ENCODE measurements at places on chromosomes 5 and 9.
A peak's percentile ranks its signal among the peaks of the same experiment; 100 is the strongest.

- no peak for DNase-seq
These were observed 281.7 kb downstream of the SLCO4C1 start for GRCh38 chr5:102014371-102014770.

DNA sequence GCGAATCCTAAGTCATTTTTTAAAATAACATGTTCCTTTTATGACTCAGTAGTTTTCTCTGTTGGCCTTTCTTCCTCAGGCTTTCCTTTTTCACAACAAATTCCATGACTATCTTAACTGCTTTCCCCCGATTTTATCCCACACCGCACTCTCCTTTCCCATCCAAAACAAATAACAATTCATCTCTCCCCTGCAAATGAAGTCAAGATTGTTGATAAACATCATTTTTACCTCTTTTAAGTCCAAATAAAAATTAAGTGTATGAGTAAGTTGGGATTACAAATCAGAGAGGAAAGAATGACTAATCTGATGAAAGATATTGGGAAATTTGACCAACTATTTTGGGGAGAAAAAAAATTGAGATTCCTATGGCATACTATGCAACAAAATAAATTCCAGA is 47.3 kb downstream of the SEC61B start:
- no peak for DNase-seq

DNA sequence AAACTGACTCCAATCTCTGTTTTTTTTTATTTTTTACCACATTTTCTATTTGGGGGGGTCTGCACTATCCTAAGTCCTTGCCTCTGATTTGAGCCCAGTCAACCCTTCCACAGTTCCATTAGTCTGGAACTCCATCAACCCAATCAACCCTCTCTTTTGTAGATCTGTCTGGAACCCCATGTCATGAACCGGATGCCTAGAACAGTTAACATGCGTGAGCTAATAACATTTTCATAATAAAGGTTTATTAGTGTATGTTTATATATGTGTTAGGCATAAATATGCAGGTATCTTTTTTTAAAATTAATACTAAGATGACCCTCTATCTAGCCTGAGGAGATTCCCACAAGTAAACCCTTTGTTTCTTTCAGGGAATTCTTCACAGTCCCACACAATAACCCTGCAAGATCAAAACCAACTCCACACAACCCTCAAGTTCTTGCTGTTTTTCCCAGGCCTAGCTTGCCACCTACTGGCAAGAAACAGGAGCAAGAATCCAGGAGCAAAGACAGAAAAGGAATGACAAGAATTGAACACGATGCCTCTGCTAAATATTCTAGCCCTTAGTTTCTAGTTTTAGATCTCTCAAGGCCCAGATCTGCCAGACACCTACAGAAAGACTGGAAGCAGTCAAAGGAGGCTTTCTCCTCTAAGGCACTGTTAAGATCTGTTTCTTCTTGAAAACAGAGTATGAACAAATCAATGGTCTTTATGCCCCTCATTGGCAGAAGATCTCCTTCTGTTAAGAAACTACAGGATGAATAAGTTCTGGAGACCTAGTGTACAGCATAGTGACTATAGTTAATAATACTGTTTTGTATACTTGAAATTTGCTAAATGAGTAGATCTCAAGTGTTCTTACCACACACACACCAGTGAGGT is 100.4 kb downstream of the TRIM36 start:
- DNase-seq = peak; percentile 44

DNA sequence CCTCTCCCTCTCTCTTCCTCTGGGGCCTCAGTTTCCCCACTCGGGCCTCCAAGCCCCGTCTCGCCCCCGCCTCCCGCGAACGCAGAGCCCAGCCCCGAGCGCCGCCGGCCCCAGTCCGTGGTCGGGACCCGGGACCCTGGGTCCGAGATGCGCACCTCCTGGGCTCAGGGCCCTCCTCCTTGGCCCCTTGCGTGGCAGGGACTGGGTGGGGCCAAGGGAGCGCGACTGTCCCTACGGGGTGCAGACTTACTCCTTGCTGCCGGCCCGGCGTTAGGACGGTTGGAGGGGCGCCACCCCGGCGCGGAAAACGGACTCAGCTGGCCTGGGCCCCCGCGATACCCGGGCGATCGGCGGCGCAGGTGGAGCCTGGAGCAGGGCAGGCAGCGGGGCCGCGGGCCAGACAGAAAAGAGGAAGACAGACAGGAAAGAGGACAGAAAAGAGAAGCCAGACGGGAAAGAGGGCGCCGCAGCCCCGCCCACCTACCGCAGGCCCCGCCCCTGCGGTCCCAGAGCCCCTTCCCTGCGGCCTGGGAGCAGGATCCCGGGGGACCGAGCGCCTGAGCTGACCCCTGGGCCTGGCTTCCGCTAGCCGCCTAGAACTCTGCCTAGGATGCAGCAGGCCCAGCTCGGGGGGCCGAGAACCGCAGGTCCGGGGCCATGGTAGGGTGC is at the start of gene GBGT1:
Gene GBGT1, minus strand, starts transcription at position 411 of the 669 bp plus-strand sequence. CDS start 1,502 bp downstream, outside the sequence.
- DNase-seq = no peak

- DNase-seq = no peak
These were observed 149.9 kb upstream of the MAP1B start for GRCh38 chr5:71957292-71957898.

DNA sequence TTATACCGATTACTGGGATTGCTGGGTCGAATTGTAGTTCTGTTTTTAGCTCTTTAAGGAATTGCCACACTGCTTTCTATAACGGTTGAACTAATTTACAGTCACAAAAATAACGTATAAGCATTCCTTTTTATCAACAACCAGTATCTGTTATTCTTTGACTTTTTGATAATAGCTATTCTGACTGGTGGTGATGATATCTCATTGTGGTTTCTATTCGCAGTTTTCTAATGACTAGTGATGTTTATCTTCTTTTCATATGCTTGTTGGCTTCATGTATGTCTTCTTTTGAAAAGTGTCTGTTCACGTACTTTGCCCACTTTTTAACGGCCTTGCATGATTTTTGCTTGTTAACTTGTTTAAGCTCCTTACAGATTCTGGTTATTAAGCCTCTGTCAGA is 74.4 kb downstream of the FAM174A start:
- DNase-seq = no peak

- no peak for DNase-seq
These were observed 149.2 kb upstream of the DAP start for GRCh38 chr5:10910261-10910660.

DNA sequence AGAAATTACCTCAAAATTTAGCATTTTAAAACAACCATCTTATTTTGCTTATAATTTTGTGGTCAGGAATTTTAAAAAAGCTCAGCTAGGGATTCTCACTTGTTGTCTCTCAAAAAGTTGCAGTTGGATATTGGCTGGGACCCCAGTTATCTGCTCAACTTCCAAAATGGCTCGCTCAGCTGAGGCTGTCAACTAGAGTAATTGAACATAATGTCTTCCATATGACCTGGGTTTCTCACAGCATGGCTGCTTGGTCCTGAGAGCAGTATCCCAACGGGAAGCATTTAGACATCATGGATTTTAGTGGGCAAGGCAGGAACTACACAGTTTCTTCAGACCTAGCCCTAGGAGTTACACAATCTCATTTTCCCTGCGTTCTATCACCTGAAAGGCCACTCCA is 63.6 kb upstream of the SPEF2 start:
- no peak for DNase-seq

DNA sequence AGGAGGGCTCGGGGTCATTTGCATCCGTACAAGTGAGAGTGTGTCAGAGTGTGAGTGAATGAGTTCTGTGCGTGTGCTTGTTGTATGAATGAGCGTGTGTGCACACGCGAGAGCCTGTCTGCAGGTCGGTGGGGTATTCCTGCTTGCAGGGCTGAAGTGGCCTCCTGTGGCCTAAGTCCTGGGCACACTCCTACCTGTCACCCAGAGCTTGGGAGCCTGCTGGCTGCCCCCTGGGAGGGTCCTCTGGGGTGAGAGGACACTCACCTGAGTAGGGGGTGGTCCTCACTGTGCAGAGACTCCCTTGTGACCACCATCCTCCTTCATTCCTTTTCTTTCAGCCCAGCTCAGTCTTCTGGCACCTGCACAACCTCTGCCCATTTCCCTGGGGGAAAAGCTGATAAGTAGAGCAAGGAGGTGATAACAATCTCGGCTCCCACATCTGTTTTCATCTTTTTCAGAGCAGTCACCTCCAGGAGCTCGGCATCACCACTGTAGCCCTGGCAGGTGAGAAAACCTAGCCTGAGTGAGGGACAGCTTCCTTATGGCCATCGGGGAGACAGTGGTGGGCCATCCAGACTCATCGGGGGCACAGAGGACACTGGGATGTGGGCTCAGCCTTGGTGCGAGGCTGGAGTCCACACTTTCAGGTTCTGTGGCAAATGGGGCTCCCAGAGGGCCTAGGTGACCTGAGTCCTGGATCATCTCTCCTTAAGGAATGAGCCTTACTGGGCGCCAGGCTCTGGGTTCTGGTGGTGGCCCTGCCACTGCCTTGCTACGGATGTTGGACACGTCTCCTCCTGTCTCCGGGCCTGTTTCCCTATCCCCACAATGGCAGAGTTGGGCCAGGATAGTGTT is 38.7 kb upstream of the SYNPO start:
- no peak for DNase-seq

DNA sequence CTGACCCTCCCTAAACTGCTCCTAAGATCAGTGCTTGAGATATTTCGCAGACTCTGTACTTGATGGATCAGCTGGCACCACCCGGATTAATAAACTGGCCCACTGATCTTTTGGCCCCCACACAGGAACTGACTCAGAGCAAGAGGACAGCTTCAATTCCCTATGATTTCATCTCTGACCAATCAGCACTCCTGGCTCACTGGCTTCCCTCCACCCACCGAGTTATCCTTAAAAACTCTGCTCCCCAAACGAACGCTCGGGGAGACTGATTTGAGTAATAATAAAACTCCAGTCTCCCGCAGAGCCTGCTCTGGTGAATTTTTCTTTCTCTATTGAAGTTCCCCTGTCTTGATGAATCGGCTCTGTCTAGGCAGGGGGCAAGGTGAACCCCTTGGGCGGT is 36.5 kb upstream of the CD180 start:
- no peak for DNase-seq
